Esophagus squamous epithelium (tissue), 5 donors: ENCODE measurements at places on chromosomes 4 and X.

DNA sequence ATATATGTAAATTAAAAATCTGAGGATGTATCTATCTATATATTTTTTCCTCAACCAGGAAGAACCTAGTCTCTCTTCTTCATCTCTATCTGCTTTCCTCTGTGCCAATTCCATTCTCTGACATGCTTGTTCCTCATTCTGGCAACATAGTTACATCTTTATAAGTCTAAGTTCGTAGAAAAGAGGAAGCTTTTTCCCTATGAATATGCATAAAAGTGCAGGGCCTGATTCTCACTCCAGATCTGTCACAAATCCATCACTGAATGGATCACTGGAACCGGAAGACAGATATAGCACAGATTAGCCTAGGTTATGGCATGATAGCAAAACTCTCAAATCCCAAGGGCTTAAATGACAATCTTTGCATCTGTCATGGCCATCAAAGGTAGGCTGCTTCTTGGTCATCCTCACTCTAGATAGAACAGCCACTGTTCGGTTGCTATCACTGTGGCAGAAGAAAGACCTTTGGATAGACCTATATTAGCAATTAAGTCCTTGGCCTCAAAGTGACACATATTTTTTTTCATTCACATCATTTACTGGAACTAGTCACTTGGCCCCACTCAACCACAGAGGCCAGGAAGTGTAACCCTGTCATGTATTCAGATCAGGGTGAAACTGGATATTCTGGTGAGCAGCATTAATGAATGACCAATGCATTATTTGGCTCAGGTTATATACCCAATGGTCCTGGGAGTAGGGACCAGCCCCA lies 22.2 kb downstream of the DTHD1 start:
- no peak for DNase-seq

GRCh38 chr4:40289366-40290188 lies 45.6 kb upstream of the CHRNA9 start:
- DNase-seq = no peak

GRCh38 chrX:42934020-42934726 lies 156.2 kb upstream of the PPP1R2C start:
- no peak for DNase-seq

DNA sequence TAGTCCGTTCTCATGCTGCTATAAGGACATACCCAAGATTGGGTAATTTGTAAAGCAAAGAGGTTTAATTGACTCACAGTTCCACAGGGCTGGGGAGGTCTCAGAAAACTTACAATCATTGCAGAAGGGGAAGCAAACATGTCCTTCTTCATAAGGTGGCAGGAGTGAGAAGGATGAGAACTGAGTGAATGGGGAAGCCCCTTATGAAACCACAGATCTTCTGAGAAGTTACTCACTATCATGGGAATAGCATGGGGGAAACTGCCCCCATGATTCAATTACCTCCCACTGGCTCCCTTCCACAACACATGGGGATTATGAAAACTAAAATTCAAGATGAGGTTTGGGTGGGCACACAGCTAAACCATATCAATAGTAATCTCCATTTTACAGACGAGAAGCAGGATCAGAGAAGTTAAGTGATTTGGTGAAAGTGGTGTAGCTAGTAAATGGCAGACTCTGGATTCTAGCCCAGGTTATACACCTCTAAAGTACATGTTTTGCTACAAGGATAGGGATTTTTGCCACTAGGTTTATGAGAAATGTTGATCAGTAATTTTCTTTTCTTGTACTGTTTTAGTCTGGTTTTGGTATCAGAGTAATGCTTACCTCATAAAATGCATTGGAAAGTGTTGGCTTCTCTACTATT lies 47.3 kb upstream of the C1GALT1C1 start:
- DNase-seq = no peak

- DNase-seq = no peak
These were observed at the start of gene STAP1 for GRCh38 chr4:67558493-67558892. TSS of gene STAP1 (plus strand) at chr4:67558727. CDS start at chr4:67558810, 83 bp downstream.

- DNase-seq = no peak
These were observed 764 bp downstream of the PDGFRA start for GRCh38 chr4:54229631-54230483.
